ENCODE measurements at places on chromosomes 2 and 18. TPM values are rescaled to one million over a fixed set of nuclear protein-coding genes. Genes with fewer than 3 reads are reported as not detected.
A peak's percentile ranks its signal among the peaks of the same experiment; 100 is the strongest.

IL36RN gene
- total RNA-seq = not detected

SP110 gene
- total RNA-seq = 7.5 TPM

FN1 gene
- 50.4 TPM for total RNA-seq

DNA sequence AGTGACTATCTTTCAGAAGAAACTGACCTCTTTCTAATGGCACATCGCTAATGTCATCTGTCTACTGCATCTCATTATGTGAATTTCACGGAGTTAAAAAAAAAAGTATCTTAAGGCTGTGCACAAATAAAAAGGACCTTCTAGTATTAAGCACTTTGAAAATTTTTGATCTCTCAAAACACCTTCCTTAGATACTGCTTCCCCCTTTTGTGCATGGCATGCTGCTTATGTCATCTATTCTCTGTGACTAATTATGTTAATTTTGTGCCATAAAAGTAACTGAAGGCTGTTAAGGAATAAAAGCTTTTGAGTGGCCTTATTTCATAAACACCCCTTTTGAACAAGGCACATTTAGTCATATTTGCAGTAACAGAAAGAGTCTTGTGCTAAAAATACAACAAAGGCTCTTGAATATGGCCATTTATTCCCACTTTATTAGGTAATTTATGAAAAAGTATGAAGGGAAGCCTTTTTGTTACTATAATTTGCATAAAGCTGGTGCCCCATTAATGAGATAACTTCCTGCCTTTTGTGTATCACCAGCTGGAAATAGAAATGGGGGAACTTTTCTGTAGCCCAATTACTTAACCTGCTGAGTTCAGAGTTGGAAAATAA, 1412.0 kb upstream of the ZEB2 start:
- no peak for DNase-seq

DNA sequence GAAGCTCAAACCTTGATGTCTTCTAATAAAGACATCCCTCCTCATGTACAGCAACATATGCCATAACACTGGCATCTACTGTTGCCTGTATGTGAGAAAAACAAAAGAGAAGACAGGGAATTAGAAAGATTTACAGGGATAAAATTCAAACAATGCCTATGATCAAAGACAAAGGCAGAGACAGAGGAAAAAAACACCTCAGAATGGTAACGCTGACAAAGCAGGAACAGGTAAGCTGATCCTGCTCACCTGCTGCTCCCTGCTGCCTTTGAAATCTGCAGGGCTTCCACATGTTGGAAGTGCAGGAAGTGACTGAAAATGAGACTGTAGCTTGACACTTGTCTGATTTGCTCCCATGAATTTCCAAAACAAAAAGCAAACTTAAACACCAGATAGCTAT, 90.2 kb upstream of the DNAJC10 start:
- DNase-seq = no peak

GRCh38 chr2:29558097-29558496, 363.3 kb downstream of the ALK start:
- DNase-seq = no peak

GRCh38 chr2:30628341-30628740, 178.9 kb downstream of the CAPN13 start:
- DNase-seq = no peak

- DNase-seq = no peak
Measured at GRCh38 chr2:86069091-86069685, 36.5 kb downstream of the POLR1A start.

GRCh38 chr2:27081984-27082772, 3.8 kb downstream of the EMILIN1 start:
- DNase-seq = peak; percentile 62

- DNase-seq = no peak
Measured at GRCh38 chr2:69152847-69153583, 140.0 kb downstream of the ANTXR1 start.

DNA sequence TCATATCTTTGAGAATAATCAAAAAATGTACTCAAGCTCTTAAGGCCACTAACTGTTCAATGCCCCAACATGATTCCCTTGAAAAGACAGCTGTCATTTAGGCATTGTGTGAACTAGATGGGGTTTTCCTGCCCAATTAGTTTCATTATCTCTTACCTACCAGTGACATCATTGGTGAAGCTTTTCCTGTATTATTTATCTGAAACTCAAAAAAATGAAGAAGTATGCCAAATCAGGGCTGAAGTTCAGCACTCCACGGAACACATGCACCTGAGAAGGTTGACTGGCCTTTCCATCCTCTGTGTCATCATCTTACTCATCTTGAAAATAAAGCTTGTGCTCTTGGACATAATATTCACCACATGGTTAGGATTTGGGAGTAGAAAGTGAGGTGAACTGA, 126.4 kb downstream of the TXNL1 start:
- DNase-seq = no peak

- no peak for DNase-seq
Measured at GRCh38 chr2:205965707-205966106, 120.3 kb downstream of the INO80D start.

GRCh38 chr2:19362755-19363473, 4.5 kb upstream of the OSR1 start:
- DNase-seq = peak; percentile 80

GRCh38 chr2:217223222-217223930, 363.5 kb upstream of the TNP1 start:
- DNase-seq = no peak

DNA sequence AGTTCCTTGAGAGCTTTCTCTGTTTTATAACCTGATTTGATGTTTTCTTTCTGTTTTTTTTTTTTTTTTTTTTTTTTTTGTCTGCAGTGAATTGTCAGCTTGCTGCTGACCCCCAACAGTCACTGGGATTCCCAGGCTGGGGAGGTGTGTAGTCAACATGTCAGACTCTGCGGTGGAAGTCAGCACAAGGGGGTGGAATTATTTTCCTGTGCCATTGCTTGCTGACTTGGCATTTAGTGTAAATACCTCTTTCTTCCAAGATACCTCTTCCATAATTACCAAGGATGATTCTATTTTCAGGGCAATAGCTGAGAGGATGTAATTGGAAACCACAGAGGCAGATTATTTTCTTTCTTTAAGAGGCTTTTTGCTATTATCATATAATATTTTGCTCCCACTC, 266.3 kb downstream of the CCDC85A start:
- DNase-seq = no peak

DNA sequence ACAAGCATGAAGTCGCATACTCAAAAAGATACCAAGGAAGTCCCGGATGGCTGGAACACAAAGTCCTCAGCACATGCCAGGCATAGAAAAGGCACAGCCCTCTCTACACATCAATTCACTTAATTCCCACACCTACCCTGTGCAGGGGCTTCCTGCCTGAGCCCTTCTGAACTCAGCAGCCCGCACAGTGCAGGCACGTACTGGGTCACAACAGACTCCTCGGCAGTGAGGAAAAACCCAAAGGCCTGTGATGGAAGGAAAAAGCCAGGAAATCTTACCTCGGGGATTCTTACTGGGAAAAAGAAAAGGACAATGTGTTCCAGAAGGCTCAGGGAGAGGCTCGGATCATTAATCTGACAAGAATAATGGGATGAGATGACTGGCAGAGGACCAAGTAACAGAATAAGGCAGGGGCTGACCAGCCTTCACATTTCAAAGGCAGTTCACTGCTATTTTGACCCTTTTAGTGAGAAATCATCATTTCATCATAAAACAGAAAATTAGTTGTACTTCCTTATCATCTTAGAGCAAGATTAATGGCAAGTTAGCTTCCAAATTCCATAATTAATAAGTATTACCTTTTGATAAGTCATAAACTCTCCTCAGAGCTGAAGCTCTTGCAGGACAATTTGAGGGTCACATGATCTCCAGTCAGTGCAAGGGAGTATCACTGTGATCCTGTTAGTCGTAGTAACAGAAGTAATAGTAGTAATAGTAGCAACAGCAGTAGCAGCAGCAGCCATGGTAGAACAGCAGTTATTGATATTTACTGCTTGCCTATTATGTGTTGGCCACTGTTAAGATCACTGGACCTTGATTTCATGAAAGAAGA, 87.4 kb downstream of the STK39 start:
- no peak for DNase-seq

DNA sequence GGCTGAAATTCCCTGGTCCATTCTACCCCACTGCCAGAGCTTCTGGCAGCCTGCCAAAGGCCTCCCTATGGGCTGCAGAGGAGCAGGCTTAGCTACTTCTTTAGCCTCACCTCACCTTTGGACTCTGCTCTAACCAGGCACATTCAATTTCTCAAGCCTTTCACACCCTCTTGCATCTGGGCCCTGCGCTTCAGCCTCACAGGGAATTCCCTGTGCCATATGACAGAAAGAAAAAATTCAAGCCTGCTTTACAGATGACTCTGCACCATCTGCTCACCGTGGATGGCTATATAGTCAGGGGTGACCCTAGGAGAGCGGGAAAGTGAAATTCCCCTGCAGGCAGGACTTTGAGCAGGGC, 62.5 kb downstream of the REEP1 start:
- no peak for DNase-seq

DNA sequence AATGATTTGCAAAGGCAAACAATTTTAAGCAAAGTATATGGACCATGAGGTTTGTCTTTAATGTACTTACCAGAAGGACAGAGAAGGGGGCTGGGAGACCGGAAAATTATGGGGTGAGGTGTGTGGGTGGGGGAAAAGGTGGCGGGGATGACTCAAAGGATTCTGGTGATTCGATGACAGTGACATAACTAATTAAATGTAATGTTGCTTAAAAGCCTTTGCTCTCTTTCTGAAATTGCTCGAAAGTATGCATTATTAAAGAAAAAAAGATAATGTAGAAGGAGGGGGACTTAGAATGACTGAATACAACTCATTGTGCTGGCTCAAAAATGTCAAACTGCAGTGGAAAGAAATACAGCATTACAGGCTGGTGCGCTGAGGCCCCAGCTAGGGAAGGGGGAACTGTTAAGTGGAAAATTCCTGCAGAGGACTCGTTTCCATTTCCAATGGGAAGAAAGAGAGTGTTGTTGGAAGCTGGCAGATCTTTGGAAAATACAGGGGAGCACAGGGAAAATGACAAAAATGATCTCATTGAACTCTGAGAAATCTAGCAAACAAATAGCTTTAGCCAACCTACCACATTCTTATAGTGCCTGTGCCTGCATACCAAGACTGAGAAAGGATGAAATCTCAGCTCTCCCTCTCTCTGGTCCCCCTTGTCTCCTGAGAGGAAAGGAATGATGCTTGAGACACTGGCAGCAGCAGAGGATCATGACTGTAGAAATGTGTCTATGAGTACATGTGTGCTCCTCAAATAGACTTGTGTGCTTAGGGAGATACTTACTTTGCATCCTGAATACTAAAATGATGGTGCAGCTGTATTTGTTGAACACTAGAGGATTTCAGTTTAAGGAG, 632.4 kb downstream of the NYAP2 start:
- DNase-seq = no peak

Data from psoas muscle (tissue), 8 donors.